ENCODE measurements at places on chromosomes 1 and 21.
A peak's percentile ranks its signal among the peaks of the same experiment; 100 is the strongest.

GRCh38 chr1:239930686-239931262 lies 160.9 kb upstream of the FMN2 start:
- no peak for DNase-seq

DNA sequence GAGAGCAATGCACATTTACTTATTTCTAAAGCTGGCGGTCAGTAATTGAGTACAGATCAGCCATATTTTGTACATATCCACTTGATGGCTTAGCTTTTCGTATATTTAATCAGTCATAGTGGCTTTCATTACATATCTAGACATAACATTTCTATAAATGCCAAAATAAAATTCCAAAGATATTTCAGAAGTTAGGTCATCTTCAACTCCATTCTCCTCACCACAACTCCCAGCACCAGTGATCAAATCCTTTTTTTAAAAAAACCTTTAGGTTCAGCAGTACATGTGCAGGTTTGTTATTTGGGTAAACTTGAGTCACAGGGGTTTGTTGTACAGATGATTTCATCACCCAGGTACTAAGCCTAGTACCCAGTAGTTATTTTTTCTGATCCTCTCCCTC lies 53.9 kb upstream of the GNG4 start:
- no peak for DNase-seq

DNA sequence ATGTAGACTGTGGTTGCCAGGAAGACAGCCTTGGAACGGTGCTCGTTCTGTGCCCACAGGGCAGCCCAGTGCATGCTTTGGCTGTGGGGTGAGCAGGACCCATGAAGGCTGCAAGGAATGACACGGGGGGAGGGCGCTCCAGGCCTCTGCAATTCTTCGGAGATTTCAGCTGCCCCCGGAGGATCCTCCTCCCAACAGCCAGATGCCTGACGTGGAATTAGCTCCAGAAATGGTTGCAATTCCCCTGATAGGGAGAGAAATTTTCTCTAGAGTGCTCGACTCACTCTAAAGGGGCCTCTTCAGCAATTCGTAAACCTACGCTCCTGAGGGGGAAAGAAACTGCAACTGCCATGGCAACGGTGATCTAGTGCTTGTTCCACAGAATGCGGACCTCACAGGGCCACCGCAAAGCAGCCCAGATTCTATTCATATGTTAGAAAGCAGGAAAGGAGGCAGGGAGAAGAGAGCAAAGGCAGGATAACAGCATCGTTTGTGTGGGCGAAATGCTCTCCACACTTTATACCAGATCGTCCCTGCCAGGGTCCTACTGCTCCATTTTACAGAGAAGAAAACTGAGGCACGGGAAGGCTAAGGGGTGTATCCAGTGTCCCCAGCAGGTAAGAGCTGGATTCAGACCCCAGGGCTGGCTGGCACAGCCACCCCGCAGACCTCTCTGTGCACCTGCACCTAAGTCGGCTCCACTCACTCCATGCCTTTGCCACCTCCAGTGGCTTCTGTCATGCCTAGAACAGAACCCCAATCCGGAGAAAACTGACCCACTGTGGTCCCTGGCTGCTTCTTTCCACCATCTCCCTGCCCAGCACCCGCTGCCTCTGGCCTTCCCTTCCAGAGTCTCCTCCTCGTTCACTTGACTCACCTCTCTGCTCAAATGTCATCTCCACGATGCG lies 11.9 kb upstream of the PDE9A start:
- DNase-seq = no peak

DNA sequence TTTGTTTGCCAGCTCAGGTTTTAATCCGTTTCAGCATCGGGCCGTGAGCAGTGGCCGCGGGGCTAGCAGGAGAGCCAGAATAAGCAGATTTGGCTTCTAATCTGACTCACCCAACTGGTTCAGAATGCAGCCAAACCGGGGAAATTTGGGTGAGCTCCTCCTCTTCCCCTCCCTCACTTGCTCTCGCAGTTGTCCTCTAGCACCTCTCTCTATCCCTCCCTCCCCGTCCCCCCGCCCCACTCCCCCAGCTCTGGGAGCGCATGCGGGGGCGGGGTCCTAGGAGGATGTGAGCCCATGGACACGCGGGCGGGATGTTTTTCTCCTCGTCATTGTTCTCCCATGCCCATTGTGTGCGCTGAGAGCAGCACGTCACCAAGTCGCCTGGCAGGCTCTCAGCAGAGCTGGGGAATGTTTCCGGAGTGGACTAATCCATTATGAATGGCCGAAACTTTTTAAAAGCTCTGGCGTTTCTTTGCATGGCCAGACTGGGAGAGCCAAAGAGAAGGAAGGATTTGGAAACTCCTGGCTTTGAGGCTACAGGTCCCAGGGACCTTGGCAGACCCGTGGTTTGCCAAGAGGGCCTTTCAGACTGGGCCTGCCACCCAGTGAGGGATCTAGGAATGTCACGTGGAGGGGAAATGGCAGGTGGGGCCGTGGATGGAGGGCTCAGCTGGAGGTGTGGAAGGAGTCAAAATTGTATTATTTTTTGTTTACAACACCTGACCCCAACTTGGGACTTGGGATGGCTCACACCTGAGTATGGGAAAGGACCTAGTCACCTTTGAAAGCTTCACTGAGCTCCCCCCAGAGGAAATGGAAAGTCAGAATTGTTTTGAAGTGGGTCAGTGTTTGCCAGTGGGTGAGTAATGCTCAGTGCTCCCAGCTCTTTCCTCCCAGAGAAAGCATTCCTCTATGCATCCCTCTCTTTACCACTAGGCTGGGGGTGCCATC lies 39.2 kb downstream of the CDK18 start:
- peak; percentile 53 for DNase-seq

GRCh38 chr1:79549201-79549600 lies 542.7 kb upstream of the ADGRL4 start:
- no peak for DNase-seq

DNA sequence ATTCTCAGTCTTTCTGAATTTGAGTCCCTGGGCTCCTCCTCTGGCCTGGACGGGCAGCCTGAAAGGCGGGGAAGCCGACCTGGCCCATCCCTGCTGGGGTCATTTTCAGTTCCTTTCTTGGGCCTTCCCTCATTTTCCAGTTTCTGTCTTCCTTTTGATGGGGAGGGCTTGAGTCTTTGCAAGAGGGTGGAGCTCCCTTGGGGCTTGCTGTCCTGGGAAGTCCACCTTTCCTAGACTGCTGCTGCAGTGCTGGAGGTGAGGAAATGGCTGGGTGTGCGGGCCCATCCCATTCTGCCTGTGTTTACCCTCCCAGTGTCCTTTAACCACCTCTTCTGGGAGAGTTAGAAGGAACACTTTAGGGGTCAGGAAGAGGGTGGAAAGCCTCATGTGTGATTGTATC lies 40.4 kb upstream of the SYNC start:
- DNase-seq = no peak

GRCh38 chr1:244341455-244342450 lies 110.0 kb downstream of the ADSS2 start:
- peak; percentile 30 for DNase-seq

GRCh38 chr1:234546890-234547788 lies 62.8 kb downstream of the IRF2BP2 start:
- no peak for DNase-seq

GRCh38 chr1:183318433-183318832 lies 99.7 kb downstream of the NMNAT2 start:
- DNase-seq = no peak

Measured in T-helper 2 cell treated with Interferon-gamma antibody and Interleukin-4, amounts not matched to agents 5 μg/mL and 100 μg/mL, for 36 hours (primary cell).